HS-5 (cell line): ENCODE measurements at places on chromosomes 12 and 14.

DNA sequence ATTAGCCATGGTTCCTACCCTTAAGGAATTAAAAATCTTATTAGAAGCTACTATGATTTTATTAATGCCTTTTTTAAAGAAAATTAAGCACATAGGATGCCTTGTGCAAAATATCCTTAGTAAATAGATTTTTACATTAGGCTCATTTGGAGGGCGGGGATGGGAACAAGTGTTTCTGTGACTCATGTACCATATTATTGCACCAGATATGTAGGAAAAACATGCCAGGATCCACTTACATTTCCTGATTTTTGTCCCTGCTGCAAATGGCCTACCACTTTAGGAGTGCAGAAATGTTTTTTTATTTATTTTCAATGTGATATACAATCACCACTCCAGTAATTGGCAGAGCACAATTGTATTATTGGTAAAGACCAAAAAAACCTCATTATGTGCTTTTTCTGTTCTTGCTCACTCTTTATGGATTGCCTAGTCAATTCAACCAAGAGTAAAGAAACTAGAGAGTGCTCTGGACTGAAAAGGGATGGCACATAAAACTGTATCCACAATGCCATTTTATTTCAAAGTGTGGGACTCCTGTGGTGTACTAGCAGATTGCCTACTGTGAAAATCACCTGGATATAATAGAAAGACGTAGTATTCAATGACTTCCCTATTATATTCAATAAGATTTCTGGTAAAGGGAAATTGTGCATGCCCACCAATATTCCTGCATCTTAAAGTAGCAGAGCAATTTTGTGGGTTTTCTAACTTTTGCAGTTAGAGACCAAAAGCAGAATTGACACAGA, 86.9 kb downstream of the ANO6 start:
- DNase-seq = no peak

GRCh38 chr14:64074961-64075612, 219.1 kb downstream of the ESR2 start:
- DNase-seq = peak; percentile 19

- DNase-seq = no peak
These were observed 42.4 kb upstream of the IGF1 start for GRCh38 chr12:102522768-102523167.

DNA sequence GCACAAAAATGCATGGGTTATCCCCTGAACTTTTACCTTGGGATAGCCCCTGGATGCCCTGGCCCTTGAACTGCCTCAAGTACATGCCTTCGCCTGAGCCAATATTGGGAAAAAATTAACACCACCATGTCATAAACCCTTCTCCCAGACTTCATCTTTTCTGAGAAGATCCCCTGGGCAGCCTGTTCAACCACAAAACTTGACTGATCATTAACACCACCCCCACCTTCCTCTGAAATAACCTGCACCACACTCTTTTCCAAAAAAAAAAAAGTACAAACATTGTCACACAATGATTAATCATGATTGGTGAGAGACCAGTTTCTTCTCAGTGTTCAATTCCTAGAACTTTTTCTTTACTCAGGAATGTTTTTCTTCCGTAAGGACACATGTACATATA, 217.9 kb downstream of the PAX9 start:
- DNase-seq = no peak

DNA sequence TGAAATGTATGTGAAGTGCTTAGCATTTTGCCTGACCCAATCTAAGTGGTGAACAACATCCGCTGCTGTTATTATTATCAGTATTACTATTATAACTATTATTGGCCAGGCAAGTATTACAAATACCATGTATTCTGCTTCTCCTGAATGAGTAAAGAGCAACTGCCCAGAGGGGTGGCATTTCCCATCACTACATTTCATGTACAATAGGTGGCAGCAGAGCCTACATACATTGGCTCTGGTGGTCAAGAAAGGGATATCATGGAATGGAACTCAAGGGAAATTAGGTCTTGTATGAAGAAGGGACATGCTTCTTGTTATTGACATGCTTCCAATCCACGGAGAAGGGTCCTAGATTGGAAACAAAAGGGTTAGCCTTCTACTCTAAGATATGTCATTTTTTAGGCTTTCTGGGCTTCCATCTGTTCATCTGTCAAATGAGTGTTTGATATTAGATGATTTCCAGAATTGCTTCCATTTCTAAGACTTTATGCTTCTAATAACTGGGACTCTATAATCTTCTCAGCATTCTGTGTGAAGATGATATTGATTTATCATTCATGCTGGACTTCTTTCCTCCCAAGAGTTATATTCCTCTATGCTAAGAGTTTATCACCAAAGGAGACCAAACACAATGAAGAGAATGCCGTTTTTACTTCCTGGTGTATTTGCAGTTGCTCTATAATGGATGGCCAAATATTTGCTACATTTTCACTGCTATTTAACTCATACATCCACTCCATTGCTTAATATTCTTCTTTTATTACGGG, 239.1 kb downstream of the SSPN start:
- peak; percentile 37 for DNase-seq

GRCh38 chr12:91326058-91327027, 143.7 kb upstream of the DCN start:
- DNase-seq = peak; percentile 30

- DNase-seq = no peak
These were observed 22.3 kb upstream of the STK38L start for GRCh38 chr12:27221625-27222387.
